NCI-H2081 treated with DMSO at 0.1 percent for 48 hours (cell line): ENCODE measurements at places on chromosomes 3 and 15.

DNA sequence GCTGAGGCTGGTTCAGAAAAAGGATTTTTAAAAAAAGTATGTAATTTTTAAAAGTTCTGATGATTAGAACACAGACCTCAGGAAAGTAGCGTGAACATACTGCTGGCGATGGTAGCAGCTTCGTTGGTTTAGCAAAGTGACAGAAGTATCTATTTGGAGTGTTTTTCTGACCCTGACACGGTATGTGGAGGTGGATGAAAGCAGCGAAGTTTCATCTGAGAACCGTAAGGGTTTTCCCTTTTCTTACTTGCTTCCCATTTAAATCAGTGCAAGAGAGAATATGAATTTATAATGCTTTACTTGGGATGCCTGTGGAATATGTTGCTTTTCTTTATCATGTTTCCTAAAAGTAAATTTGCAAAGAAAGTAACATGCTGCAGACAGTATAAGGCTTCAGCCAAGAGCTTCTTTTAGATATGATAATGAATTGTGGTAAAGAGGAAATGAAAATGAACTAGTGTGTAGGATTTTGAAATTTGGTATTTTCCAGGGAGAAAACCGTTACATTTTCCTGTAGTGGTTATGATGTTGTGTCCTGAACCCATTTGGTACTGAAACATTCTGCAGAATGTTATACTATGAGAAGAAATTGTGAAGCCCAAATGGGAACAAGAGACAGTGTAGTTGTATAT, 3.9 kb downstream of the CHST2 start:
- DNase-seq, result no peak

GRCh38 chr3:57184526-57184925, 15.3 kb downstream of the HESX1 start:
- no peak for DNase-seq

GRCh38 chr15:48239334-48239733, 33.2 kb downstream of the SLC12A1 start:
- no peak for DNase-seq

GRCh38 chr3:18778598-18778997, 353.5 kb upstream of the SATB1 start:
- DNase-seq, result no peak

GRCh38 chr3:23995219-23995618, 50.1 kb downstream of the NR1D2 start:
- DNase-seq, result no peak

GRCh38 chr3:158460926-158461325, 110.1 kb upstream of the MLF1 start:
- no peak for DNase-seq

DNA sequence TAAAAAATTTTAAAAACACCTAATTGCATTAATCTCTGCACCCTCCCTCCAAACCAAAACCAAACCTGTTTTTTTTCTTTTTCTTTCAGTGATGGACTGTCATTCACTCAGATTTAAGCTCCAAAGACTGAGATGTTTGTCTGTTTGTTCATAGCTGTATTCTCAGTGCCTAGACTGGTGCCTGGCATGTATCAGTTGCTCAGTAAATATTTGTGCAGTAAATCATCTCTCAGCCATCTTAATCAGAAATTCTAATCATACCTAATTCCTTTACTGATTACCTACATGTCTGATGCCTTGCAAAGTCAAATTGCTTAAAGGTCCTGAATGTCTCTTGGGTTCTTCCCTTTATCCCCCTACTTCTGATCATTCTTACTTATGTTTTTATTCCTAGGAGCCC, 138.8 kb downstream of the ZNF609 start:
- DNase-seq, result no peak

DNA sequence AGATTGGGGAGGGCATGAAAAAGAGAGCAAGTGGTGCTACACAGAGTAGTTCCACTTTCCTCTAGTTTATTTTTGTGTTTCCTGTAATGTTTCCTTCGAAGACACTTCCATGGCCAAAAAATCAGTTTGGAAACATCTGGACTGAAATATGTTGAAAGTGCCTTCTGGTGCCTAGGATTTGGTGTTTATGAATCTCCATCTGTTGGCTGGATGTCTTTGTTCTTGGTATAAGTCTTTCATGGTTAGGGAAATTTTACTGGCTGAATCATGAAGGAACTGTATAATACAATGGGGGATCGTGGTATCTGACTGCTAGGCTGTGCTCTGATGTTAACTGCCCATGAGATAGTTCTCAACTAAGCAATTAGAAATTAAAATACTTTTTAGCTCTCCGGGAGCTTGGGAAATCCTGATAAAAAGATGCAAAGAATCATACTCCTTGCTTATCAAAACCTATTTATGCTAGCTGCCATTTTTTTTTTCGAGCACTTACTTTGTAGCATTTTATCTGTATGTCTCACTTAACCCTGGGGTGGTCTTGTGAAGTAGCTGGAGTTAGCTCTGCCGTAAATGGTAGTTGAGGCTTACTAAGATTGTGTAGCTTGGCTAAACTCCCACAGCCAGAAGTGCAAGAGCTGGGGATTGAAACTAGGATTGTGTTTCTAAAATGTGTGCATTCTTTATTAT, 21.9 kb downstream of the AKAP13 start:
- DNase-seq, result no peak

- no peak for DNase-seq
Observed at GRCh38 chr3:17166369-17166768, 281.6 kb downstream of the PLCL2 start.

- no peak for DNase-seq
Observed at GRCh38 chr3:135181408-135181807, 386.3 kb downstream of the EPHB1 start.

- no peak for DNase-seq
Observed at GRCh38 chr15:99613887-99614647, 48.3 kb downstream of the MEF2A start.

DNA sequence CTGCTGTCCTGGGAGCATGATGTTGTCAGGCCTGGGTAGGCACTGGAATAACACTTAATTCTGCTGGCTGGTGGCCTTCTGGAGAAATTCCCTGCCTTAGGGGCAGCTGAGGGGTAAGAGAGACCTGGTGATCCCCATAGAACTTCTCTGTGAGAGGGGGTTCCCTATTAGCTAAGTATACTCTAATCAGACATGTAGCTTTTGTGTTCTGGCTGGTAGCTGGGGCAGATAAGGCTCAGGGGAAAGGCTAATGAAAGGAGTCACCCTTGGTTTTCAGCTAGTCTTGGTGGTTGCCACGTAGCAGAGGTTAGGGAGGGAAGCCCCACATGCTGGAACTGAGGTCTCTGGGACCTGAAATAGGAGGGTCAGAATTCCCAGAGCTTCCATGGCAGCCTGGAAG, 952 bp upstream of the HDDC3 start:
- no peak for DNase-seq

DNA sequence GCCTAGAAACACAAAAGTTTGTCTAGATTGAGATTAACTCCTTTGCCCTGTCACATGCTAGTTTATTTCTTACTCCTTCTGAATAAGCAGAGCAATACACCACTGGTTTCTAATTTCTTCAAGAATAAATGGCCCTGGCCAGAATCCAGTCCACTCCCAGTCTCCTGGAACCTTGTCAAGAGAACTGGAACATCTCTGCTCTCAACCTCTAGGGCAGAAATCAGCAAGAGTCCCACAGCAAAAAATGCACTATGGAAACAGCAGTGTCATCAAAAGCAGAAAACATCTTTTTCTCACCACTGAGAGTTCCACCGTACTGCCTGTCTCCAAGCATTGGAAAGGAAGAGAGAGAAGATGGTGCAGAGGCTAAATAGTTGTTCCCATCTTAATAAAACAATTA, 35.9 kb upstream of the PPP2R3A start:
- no peak for DNase-seq

- no peak for DNase-seq
Observed at GRCh38 chr15:41730543-41730942, 43.7 kb upstream of the MAPKBP1 start.

GRCh38 chr15:69590932-69591524, 138.4 kb downstream of the RPLP1 start:
- no peak for DNase-seq

DNA sequence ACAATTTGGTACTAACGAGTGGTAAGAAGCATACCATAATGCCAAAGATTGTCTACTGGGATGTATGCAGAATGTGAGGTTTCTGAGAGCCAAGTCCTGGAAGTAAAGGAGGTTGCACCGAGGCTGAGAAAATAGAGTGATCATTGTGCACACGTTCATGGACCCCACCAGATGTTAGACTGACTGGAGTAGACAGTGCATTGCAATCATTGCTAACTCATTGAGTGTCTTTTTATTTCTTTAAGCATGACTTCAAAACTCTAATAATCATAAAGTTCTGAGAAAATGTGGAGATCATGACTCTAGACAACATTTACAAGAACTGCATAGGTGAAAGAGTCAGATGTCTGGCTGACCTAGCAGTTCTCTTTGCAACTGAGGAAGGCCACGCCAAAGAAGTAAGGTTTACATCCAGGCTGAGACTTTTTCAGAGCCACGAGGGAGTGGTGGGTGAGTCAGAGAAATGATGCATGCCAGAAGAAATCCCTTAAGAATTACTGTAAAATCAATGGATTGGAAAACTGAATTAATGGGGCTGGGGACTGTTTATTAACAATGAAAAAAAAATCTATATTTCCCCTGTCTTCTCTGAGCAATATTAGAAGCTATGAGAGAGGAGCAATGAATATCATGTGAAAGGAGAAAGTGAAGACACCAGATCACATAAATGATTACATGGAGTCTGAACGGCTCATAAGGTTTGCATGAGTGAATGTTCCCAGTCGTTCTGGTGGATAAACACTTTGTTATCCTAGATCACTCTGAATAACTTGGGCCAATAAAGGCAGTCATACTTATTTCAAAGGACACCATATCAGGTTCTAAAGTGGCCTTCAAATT, 76.0 kb upstream of the SLC25A26 start:
- no peak for DNase-seq

- no peak for DNase-seq
Observed at GRCh38 chr15:55016225-55016624, 180.5 kb downstream of the RSL24D1 start.

DNA sequence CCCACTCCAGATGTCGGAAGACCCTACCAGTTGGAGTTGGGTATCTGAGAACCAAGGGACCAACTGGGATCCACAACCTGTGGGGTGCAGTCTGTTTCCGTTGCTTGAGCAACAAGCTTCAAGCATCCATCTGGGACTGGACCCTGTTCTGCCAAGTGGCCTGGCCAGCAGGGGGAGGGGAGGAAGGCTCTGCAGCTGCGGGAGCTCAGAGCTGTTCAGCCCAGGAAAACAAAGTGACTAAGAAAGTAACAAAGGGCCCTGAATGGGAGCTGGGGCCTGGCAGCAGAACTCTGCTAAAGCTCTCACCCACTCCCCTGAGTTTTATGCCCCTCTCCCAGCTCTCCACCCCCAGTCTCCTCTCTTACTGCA, 2.7 kb downstream of the TYRO3 start:
- DNase-seq, result no peak

GRCh38 chr3:51591231-51591630, 52.7 kb downstream of the RAD54L2 start:
- no peak for DNase-seq

DNA sequence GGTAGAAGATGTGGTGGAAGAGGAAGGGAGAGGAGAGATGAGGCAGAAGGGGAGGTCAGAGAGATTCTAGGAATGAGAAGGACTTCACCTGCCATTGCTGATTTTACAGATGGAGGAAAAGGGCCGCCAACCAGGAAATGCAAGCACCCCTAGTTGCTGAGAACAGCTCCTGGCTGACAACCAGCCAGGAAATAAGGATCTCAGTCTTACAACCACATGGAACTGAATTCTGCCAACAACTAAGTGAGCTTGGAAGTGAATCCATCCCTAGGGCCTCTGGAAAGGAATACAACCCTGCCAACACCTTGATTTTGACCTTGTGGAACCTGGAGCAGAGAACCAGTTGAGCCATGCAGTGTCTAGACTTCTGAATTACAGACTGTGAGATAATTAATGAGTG, 86.6 kb downstream of the EDEM1 start:
- DNase-seq, result no peak

GRCh38 chr15:38944536-38944935, 379.9 kb upstream of the RASGRP1 start:
- no peak for DNase-seq

DNA sequence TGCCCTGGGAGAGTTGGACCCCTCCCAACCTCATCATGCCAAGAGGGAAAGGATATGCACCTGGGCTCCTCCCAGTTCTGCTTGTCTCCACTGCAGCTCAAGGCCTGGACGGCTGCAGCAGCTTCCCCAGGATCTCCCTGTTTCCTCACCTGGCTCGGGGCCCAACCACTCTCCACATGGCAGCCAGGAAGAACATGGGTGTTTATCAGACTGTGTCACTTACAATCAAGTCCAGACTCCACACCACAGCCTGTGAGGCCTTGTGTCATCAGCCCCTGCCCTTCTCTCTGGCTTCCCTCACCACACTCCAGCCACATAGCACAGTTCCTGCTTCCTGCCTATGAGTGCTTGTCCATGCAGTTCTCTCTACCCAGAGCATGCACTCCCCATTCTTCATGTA, 534.4 kb downstream of the EPHB1 start:
- no peak for DNase-seq

- DNase-seq, result no peak
Observed at GRCh38 chr15:66879531-66880368, 177.7 kb downstream of the SMAD6 start.
